ENCODE measurements at places on chromosomes 12 and 14. TPM values are rescaled to one million over a fixed set of nuclear protein-coding genes. Genes with fewer than 3 reads are reported as not detected.
A peak's percentile ranks its signal among the peaks of the same experiment; 100 is the strongest.

DNA sequence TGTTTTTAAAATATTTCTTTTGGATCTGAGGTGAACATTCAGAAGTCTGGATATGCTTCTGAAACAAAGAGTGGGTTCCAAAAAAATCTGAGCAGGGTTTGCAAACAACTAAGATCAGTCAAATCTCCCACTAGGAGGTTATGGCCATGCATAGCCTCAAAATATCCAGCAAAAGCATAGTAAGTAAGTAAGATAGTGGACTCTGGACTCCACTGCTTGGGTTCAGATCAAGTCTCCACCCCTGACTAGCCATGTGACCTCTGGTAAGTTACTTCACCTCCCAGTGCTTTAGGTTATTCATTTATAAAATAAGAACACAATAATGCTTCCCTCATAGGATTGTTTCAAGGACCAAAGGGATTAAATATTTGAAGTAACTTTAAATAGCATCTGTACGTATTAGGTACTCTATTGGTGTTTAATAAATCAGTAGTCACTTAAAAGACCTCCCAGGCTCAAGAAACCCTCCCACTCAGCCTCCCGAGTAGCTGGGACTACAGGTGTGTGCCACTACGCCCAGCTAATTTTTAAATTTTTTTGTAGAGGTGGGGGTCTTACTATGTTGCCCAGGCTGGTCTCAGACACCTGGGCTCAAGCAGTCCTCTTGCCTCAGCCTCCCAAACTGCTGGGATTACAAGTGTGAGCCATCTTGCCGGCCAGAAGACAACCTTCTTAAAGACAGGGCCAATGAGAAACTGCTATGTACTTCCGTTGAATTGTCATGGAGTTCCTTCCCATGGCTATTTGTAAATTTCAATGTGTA is 95.7 kb upstream of the SOX5 start:
- no peak for DNase-seq

DNA sequence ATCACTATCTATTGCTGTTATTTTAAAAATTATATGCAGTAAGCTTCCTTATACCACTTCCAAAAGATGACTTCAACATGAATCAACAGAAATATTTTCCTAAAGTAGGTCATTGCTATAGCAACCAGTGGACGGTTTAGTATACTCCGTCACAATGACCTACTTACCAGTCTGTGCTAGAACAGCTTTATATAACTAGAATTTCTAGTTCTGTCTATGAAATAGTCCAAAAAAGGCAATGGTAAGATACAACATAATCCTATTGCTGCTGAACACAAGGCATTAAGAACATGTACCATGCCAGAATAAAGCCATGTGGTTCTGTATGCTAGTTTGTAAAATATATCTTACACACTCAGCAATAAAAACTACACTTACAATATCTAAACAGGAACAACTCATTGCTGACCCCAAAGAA is 40.7 kb upstream of the MTERF2 start:
- peak; percentile 96 for DNase-seq

DNA sequence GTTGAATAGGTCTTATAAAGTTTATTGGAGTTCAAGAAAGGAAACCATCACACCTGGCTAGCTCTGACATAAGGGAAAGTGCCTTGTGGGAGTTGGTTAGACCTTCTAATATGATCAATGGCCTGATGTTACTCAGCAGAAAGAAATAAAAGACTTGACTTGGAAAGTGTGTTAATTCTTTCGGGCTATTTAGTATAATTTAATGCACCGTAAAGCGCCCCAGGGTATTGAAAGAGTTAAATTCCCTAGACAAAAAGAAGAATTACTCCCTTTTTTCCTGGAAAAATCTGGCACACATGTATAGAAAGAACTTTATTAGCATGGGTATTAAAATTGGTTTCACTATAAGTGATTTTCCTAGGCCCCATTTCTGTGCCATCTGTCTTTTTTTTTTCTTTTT is 1125.7 kb upstream of the FLRT2 start:
- DNase-seq: no peak

POTEG gene
- total RNA-seq: not detected

GRCh38 chr12:128543971-128544370 is 277.0 kb downstream of the TMEM132C start:
- DNase-seq: no peak

DNA sequence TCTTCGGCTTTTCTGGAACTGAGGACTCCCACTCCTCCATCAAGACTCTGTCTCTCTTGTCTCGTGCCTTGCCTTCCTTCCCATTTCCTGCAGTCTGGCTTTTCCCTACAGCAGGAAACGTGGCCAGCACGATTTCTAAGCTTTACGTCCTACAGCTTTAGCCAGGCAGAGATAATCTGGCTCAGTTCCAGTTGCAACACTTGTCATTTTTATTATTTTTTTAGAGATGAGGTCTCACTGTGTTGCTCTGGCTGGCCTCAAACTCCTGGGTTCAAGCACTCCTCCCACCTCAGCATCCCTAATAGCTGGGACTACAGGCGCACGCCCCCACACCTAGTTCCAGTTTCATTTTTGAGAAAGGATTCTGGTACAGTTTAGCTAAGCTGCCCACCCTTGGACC is 19.9 kb downstream of the CALM1 start:
- no peak for DNase-seq

DNA sequence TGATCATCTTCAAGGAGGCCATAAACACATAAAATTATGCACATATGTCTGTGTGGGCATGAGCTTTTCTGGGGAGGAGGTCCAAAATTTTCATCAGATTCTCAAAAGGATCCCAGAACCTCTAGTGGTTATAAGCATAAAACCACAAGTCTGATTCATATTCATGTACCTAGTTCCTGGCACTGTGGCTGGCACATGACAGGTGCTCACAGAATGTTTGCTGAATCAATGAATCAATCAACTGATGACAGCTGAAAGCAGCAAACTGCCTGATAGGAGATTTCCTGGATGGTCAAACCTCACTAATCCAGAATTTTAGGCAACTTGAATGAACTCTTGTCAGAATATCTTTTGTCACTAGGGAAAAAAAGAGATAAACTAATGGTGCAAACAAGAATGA is 13.5 kb upstream of the CMKLR1 start:
- no peak for DNase-seq

MFAP5 gene
- total RNA-seq: 160 TPM

DNA sequence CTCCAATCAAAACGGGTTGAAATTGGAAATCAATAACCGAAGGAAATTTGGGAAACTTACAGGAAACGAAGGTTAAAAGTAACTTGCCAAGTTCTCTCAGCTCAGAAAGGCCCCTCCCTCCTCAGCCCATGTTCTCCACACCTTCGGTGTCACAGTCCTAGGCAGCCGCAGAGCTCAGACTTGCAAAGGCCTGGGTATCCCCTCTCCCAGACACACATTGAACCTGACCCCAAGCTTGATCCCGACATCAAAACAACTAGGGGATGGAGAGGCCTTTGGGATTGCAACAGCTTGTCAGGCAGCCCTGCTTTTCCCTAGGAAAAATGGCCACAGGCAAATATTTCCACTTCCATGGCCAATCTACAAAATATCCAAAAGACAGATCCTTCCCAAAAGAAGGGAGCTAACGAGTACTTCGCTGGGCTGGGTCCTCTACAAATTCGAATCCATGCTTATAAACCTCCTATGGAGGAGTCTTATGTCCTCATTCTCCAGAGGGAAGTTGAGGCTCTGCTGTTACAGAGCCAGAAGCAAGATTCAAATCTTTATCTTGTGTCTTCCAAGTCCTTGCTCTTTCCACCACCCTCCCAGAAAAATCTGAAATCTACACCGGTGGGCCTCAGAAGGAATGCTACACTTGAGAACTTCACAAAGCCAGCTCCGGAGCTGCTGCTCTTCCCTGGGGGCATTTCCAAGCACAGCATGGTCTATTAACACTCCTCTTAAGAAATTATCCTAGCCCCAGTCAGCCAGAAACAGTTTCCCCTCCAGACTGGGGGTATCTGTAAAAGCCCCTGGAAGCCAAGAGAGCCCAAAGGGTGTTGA is 35.7 kb upstream of the PNMA1 start:
- DNase-seq: no peak

- DNase-seq: no peak
Observed at GRCh38 chr12:22310275-22310674, 24.2 kb downstream of the ST8SIA1 start.

Measured in HFFc6 (cell line).